ENCODE measurements at places on chromosomes 12 and 14.

- no peak for DNase-seq
These were observed 36.8 kb upstream of the TMPO start for GRCh38 chr12:98478606-98479005.

GRCh38 chr14:52919971-52920370 is 30.9 kb downstream of the FERMT2 start:
- DNase-seq = no peak

- no peak for DNase-seq
These were observed 8.0 kb upstream of the C12orf42 start for GRCh38 chr12:103503546-103504480.

DNA sequence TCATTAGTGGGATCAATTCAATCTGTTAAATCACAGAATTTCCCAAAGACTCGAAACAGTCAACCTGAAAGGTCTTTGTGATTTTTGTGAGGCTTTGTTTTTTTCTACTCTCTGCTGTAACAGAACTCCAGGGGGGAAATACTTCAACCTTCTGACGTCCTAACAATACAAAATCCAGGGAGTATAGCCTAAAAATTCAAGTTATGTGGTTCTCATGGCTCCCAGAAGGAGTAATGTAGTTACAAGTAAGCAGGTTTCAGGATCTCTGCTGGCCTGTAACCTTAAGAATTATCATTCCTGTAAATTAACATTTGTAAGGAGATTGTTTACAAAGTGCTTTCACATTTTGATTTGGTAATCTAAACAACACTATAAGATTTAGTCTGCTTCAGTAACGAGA is 39.9 kb downstream of the VEZT start:
- no peak for DNase-seq

DNA sequence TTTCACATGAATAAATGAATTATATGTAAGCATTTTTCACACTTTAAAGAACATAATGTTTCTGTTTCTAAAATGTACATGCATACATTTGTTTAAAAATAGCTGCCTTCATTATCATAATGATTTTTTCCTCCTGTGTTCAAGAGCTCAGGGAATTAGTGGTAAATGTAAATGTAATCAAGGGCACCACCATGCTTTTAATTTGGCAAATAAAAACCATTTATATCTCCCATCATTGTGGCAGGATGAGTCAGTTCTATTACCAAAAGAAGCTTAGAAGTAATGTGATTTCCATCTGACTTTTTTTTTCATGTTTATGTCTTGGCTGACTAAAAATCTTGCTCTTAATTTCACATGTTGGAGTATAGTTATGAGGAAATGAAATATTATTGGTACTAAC is 176.1 kb downstream of the GXYLT1 start:
- DNase-seq = no peak

GRCh38 chr14:41899416-41899815 is 292.7 kb downstream of the LRFN5 start:
- no peak for DNase-seq

GRCh38 chr14:54420478-54421142 is 20.6 kb downstream of the CNIH1 start:
- no peak for DNase-seq

DNA sequence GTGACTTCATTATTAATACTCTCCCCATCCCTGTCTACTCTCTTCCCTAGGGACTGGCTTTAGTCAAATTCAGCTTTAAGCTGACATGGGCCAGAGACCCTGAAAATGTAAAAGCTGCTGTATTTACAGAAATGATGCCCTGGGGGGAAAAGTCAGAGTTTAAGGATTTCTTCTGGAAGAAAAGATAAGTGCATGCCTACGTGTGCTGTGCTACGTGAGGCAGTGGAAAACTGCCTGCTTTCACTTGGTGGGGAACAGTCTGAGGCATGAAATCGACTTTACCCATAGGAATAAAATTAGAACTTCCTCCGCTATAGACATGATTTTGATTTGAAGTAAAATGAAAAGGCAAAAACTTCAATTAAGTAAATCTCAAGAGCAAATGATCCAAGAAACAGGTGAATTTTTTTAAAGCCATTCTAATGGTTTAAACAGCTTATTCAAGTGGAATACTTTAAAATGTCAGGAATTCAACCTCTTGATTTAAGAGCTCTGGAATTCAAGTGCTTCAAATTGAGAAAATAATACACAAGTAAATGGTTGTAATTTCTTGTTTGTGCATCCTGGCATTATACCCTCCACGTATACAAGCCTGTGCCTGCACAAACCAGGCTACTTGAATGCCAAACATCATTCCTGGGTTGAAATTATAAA is 168.5 kb downstream of the FOXN3 start:
- DNase-seq = no peak

DNA sequence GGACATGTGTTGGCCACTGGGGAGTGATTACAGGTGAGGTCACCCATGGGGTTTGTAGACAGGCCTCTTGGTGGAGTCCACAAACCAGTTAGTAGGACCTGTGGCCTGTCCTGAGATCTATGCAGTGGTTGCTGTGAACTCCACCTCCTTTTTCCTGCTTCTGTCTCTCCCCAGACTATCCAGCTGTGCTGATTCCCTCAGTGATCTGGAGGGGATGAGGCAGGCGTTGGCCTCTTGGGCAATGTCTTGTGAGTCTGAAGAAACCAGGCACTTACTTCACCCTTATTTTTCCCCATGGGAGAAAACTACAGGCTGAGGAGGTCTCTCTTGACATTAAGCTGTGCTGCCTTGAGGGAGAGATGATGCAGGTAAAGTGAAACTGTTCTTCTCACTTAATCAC is 257.2 kb upstream of the PRICKLE1 start:
- no peak for DNase-seq

GRCh38 chr14:64947710-64948611 is 5.4 kb upstream of the GPX2 start:
- DNase-seq = no peak

GRCh38 chr14:52318826-52319645 is 4.9 kb downstream of the PTGER2 start:
- DNase-seq = no peak

DNA sequence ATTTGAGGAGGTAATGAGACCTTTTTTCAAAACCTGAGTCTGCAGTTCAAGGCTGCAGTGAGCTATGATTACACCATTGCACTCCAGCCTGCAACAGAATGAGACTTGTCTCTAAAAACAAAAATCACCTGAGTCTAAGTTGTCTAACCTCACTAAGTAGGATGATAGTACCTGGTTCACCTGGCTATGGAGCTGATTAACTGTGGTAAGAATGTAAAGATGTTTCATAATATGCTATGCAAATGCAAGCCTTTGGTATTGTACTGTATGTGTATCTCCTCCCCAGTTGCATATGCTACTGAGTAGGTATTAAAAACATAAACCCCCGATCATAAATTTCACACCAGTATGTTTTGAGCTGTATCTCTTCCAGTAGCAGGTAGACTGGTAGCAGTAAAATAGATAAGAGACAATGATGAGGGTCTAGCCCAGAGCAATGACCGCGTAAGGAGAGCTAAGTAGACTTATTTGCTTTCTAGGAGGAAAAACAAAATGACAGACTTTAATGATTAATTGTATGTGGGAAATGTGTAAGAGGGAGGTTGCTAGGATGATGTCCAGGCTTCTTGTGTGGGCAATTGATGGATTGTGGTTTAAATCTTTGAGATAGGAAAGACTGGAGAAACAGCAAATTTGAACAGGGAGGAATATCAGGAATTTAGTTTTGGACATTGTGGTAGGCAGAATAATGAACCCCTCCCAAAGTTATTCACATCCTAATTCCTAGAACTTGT is 41.6 kb upstream of the EGLN3 start:
- no peak for DNase-seq

DNA sequence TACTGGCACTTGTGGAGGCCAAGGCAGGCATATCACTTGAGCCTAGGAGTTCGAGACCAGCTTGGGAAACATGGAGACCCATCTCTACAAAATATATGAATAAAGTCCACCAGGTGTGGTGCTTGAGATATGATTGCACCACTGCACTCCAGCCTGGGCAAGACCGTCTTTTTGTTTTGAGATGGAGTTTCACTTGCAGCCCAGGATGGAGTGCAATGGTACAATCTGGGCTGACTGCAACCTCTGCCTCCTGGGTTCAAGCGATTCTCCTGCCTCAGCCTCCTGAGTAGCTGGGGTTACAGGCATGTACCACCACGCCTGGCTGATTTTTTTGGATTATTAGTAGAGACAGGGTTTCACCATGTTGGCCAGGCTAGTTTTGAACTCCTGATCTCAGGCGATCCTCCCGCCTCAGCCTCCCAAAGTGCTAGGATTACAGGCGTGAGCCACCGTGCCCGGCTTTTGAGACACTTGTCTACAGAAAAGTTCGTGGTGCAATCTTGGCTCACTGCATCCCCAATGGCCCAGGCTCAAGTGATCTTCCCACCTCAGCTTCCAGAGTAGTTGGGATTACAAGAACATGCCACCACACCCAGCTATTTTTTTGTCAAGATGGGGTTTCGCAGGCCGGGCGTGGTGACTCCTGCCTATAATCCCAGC is 16.3 kb upstream of the ATP5F1B start:
- no peak for DNase-seq

DNA sequence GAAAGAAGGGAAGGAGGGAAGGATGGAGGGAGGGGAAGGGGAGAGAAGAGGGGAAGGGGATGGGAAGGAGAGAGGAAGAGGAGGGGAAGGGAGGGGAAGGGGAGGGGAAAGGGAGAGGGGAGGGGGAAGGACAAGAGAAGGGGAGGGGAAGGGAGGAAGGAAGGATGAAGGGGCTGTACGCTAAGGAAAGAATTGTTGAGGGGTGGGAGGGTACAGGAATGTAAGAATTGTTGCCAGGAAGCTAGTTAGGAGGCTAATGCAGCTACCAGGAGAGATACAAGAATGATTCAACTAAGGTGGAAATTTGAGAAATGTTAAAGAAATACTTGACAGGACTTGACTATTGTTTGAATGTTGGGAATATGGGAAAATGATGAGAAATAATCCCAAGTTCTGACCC is 261.2 kb downstream of the DPF3 start:
- no peak for DNase-seq

DNA sequence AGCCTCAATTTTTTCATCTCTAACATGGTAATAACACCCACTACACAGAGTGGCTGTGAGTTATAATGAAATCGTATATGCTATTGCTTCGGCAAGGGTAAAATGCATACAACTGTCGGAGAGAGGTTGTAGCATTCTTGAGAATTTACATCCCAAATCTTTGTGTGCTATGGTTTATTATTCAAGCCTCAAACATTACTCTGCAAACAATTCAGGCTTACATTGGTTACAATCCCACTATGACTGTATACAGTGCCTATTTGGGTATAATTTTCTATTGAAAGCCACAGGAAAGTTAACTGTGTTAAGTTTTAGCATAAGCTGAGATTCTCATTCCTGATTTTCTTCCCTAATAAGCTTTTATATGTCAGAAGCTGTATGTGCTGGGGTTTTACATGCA is 20.6 kb downstream of the SLC35F4 start:
- no peak for DNase-seq

DNA sequence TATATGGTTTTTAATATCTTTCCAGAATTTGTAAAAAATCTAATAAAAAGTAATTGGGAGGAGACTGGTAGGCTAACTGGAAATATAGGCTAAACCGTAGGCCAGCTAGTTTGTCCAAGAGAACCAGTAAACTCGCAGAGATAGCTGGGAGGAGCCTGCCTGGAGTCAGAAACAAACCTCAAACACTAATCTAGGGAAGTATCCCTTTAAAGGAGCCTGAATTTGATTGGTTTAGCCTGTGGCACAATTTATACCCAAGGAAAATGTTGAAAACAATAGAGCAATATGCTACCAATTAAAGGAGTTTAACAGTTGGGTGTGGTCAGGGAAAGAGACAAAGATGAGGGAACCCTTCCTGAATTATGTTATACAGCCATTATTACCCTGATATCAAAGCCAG is 109.6 kb downstream of the EML5 start:
- DNase-seq = no peak

DNA sequence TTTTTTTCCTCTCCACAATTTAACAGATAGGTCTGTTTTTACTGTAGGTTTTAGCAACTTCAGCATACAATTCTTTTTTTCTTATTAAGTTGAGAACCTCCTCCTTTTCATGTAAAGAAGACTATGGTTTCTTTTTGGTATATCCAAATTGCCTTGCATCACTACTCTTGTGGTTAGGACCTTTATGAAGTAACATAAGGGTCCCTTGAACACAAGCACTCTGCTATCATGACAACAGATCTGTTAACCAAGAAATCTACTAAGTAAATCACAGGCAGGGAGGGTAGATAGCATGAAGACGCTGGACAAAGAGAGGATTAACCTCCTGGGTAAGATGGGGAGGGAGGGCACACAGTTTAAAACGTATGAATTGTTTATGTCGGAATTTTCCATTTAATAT is 380.6 kb downstream of the CCDC91 start:
- DNase-seq = no peak

DNA sequence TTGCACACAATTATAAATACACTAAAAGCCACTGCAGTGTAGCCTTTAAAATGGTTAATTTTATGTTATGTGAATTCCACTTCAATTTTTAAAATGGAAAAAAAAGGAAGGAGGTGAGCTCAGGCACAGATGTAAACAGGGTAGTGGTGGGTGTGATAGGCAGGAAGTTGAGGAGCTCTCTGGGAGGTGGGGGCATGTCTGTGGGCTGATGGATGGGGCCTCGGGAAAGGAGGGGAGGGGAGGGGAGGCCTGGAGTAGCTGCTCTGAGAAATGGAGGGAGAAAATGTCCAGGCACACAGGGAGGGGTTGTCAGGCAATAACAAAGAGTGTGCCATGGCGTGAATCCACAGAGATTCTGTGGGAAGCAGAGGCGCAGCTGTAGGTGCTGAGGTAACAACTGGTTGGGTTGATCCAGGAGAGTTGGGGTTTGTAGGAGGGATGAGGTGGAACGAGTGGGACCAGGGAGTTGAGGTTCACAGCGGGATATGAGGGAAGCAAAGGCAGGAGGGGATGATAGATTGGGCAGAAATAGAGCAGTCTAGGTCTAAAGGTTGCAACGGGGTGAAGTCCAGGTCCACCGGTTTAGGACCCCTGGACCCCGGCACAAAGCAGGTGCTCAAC is 57.2 kb downstream of the LTBP2 start:
- no peak for DNase-seq

- DNase-seq = no peak
These were observed 68.4 kb upstream of the ASPG start for GRCh38 chr14:104016873-104017650.

DNA sequence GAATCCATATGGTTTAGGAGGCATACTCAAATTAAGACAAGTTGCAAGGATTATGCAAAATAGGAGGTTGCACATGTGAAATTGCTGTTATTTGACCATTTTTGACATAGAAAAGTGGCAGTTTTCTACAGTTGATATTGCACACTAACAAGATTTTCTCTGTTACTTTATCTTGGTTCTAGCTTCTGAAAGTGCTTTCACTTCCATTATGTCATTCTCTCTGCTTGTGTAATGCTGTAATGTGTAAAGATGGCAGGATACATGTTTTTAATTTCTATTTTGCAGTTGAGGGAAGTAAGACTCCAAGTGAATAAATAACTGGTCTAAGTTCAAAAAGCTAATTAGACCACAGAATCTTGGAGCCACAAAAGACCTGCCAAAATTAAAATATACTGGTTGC is 60.6 kb downstream of the MYRFL start:
- no peak for DNase-seq
